SK-N-SH (cell line): ENCODE measurements at places on chromosomes 16 and 17.

DNA sequence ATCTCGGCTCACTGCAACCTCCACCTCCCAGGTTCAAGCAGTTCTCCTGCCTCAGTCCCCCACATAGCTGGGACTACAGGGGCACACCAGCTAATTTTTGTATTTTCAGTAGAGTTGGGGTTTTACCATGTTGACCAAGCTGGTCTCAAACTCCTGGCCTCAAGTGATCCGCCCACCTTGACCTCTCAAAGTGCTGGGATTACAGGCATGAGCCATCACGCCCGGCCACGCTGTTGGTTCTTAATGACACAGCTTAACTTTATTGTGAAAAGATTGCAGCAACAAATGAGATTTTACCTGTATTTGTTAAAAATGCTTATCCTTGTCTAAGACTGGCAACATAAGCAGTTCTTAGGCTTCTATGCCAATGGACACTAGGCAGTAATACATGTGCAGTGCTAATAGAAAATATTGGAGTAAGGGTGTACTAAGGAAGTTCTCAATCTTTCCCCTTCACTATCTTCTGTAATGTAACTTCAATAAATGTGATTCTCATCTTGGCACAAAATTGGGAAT is 2.9 kb downstream of the UBB start:
- no peak for DNase-seq
- H3K27ac ChIP-seq: no peak overlapping the region
- H3K4me1 ChIP-seq: no peaks in the 10 kb centered on the region
- 0 out of 2 replicates have a peak overlapping the region, but pooled peaks have one; percentile 99 for H3K4me3 ChIP-seq

DNA sequence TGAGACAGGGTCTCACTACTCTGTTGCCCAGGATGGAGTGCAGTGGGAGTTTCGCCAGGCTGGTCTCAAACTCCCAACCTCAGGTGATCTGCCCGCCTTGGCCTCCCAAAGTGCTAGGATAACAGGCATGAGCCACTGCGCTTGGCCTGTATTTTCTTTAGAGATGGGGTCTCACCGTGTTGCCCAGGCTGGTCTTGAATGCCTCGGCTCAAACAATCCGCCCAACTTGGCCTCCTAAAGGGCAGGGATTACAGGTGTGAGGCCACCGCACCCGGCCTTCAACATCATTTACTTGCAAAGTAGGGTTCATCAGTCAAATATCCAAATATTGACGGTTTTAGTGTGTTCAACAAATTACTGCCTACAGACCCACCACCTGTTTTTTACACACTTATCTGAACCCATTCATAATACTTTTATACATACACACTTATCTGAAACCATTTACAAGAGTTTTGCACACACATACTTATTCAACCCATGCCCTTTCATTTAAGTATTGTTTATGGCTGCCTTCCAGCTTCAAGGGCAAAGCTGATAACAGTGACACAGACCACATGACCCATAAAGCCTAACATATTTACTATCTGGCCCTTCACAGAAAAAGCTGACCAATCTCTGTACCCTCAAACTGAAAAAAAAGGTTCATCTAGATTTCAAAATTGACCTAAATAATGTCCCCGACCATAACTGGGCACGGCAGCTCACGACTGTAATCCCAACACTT is 11.9 kb downstream of the TMEM170A start:
- peak; percentile 53 for DNase-seq
- H3K27me3 ChIP-seq: no peaks in the 10 kb centered on the region
- no peak overlapping the region for H3K4me3 ChIP-seq
- H3K27ac ChIP-seq: peak overlapping the region; percentile 51
- peaks cover 30% of the 10 kb centered on the region for H3K36me3 ChIP-seq

DNA sequence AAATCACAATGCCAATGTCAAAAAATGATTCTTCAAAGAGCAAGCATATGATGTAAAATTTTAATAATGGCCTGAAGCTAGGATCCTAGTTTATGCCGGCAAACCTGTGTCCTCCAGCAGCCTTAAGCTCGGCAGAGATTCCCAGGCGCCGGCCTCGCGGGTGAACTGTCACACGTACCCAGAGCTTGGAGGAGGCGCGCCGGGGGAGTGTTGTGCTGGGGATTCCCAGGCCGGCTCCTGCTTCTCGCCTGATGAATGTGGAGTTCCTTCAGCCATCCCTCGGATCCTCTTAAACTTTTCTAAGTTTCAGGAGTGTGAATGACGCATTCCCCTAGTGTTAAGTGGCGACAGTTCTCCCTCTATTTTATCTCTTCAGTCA is 19.1 kb upstream of the NTN1 start:
- no peak overlapping the region for H3K27ac ChIP-seq
- no peaks in the 10 kb centered on the region for H3K36me3 ChIP-seq
- no peak for DNase-seq

- no peaks in the 10 kb centered on the region for H3K27me3 ChIP-seq
- DNase-seq: no peak
- H3K4me3 ChIP-seq: no peak overlapping the region
- no peaks in the 10 kb centered on the region for H3K4me1 ChIP-seq
- no peaks in the 10 kb centered on the region for H3K36me3 ChIP-seq
Observed at GRCh38 chr16:5393070-5393469, 295.5 kb upstream of the EEF2KMT start.

- no peak overlapping the region for H3K27ac ChIP-seq
- no peak overlapping the region for H3K4me3 ChIP-seq
- DNase-seq: no peak
Observed at GRCh38 chr17:70896843-70897242, 727.5 kb downstream of the KCNJ2 start.

GRCh38 chr17:17694169-17695081 is 13.2 kb downstream of the RAI1 start:
- H3K27me3 ChIP-seq: no peaks in the 10 kb centered on the region
- no peaks in the 10 kb centered on the region for H3K36me3 ChIP-seq
- peak overlapping the region; percentile 95 for H3K27ac ChIP-seq

DNA sequence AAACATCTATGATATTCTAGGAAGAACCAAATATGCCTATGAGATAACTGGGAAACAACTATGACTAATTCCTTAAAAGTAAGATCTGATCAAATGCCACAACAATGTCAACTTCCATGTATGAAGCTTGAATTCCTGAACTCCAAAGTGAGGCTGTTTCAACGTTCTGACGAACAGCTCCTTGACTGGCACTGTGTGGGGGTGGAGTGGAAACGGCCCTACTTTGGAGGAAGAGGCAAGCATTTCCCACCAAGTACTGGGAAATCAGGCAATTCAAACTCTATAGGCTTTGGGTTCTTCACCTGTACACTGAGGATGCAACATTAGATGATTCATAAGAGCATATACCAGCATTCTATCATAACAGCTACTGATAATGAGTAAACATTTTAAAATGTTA is 187.2 kb downstream of the CDK5R1 start:
- no peak for DNase-seq
- no peaks in the 10 kb centered on the region for H3K36me3 ChIP-seq
- no peaks in the 10 kb centered on the region for H3K27me3 ChIP-seq
- H3K27ac ChIP-seq: 0 out of 2 replicates have a peak overlapping the region, but pooled peaks have one; percentile 26
- H3K4me1 ChIP-seq: no peaks in the 10 kb centered on the region; the same call in 1 of the 2 replicates
- H3K4me3 ChIP-seq: no peak overlapping the region

DNA sequence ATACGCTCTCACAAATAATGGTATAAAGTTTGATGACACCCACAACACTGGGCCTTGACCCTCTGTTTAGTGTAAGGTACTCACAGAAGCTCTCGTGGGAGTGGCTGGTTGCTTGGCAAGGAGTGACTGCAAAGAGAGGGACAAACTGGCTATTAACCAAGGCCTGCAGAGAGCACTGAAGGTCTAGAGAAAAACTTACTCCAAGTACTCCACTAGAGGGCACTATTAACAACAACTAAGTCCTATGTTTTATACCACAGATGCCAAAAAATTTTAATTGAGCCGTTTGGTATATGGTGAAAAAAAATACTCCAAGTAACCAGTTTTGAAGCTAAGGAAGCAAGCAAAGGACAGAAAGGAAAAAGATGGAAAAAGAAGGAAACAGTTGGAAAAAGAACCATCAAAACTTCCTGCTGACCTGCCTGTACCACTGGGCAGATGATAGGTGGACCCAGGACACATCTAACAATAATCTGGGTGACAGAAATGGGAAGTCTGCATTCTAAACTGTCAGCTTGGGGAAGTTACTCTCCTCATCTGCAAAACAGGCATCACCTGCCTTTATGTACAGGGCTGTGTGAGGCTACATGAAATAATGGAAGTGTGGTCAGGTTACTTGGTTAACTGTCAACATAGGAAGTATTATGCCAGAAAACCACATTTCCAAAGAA is 23.2 kb downstream of the DYNC1LI2 start:
- no peak overlapping the region for H3K4me3 ChIP-seq
- H3K27ac ChIP-seq: no peak overlapping the region
- no peaks in the 10 kb centered on the region for H3K27me3 ChIP-seq

GRCh38 chr17:4219241-4219640 is 44.5 kb downstream of the ANKFY1 start:
- peaks cover 8% of the 10 kb centered on the region for H3K4me1 ChIP-seq
- DNase-seq: no peak
- H3K27ac ChIP-seq: peak overlapping the region; percentile 23; the same call in 1 of the 2 replicates
- no peak overlapping the region for H3K4me3 ChIP-seq

- H3K4me1 ChIP-seq: peaks cover 19% of the 10 kb centered on the region; the same call in 1 of the 2 replicates
- H3K4me3 ChIP-seq: no peak overlapping the region
- DNase-seq: no peak
Observed at GRCh38 chr16:67668495-67669157, 2.0 kb downstream of the C16orf86 start.

DNA sequence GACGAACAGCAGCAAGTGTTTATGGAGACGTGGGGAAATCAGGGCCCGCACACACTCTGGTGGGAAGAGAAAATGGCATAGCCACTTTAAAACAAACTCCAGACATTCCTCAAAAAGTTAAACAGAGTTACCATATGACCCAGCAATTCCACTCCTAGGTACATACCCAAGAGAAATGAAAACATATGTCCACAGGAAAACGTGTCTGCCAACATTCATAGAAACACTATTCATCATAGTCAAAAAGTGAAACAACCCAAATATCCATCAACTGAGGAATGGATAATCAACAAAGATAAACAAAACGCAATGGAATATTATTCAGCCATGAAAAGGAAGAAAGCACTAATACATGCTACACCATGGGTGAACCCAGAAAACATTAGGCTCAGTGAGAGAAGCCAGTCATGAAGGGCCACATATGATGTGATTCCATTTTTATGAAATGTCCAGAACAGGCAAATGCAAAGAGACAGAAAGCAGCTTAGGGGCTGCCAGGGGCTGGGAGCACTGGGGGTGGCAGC is 32.8 kb downstream of the ADCY9 start:
- no peaks in the 10 kb centered on the region for H3K27me3 ChIP-seq
- H3K4me3 ChIP-seq: no peak overlapping the region
- H3K36me3 ChIP-seq: no peaks in the 10 kb centered on the region
- DNase-seq: no peak
- peaks cover 5% of the 10 kb centered on the region; the same call in 1 of the 2 replicates for H3K4me1 ChIP-seq

- no peak for DNase-seq
- no peak overlapping the region for H3K27ac ChIP-seq
- H3K36me3 ChIP-seq: no peaks in the 10 kb centered on the region
- no peaks in the 10 kb centered on the region for H3K4me1 ChIP-seq
Observed at GRCh38 chr17:69082696-69083095, 22.0 kb upstream of the ABCA9 start.

DNA sequence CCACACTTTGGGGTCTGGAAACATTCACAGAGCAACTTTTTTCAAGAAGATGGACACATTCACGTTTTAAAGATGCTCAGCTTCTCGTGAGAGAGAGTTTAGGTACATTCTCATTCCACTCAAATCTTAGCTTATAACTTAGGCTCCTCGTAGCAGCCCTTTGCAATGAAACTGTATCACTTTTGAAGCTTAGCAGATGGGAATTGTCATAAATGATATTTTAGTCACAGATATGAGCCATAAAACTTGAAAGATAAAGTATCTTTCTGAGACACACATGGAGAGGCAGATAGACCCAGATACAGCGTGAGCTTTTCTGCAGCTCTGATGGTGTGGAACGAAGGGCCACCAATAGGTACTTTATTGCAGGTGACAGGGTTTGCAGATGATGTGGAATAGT is 41.1 kb downstream of the RBFOX1 start:
- DNase-seq: no peak
- no peak overlapping the region for H3K4me3 ChIP-seq
- H3K36me3 ChIP-seq: no peaks in the 10 kb centered on the region
- H3K4me1 ChIP-seq: peaks cover 17% of the 10 kb centered on the region

DNA sequence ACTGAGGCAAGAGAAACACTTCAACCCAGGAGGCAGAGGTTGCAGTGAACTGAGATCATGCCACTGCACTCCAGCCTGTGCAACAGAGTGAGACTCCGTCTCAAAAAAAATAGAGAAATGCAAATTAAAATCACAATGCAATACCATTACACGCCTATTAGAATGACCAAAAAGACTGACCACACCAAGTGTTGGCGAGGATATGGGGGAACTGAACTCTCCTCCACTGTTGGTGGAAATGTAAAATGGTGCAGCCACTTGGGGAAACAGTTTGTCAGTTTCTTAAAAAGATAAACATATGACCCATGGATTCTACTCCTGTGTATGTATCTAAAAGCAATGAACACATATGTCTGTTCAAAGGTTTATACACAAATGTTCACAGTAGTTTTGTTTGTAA is 204.8 kb downstream of the MRTFB start:
- no peak overlapping the region for H3K27ac ChIP-seq
- no peak overlapping the region for H3K4me3 ChIP-seq
- no peaks in the 10 kb centered on the region for H3K36me3 ChIP-seq
- no peak for DNase-seq

DNA sequence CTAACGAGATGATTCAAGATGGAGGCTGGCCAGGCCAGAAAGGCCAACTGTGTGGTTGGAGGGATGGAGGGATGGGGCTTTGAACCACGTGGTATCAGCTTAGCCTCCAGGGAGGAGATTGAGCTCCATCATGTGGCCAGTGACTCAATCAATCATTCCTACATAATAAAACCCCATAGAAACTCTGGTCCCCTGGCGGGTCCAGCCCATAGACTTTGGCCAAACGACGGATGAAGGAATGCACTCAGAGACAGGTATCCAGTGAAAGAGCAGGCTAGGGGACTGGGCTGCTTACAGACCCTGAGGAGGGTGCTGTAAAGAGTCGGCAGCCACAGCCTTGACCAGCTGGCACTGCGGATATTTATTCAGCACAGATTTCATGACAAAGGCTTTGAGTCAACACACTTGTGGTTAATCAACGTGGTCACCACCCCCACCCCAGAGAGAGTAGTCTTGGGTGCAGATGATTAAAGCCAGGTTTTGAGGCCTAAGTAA is 308.7 kb upstream of the TNRC6C start:
- H3K4me3 ChIP-seq: no peak overlapping the region

- no peaks in the 10 kb centered on the region for H3K4me1 ChIP-seq
- no peaks in the 10 kb centered on the region for H3K36me3 ChIP-seq
- H3K27me3 ChIP-seq: no peaks in the 10 kb centered on the region
- peak; percentile 3 for DNase-seq
- H3K4me3 ChIP-seq: no peak overlapping the region
Observed at GRCh38 chr17:78653382-78653781, 76.2 kb upstream of the DNAH17 start.

GRCh38 chr16:75580-76501 is 2.2 kb upstream of the MPG start:
- peak overlapping the region; percentile 84; the same call in 1 of the 2 replicates for H3K27ac ChIP-seq
- no peak overlapping the region for H3K4me3 ChIP-seq
- DNase-seq: peak; percentile 63
- H3K4me1 ChIP-seq: peaks cover 23% of the 10 kb centered on the region

- no peak for DNase-seq
- H3K36me3 ChIP-seq: no peaks in the 10 kb centered on the region
- no peaks in the 10 kb centered on the region for H3K27me3 ChIP-seq
Observed at GRCh38 chr16:50151322-50151721, 1.8 kb upstream of the TENT4B start.
